ENCODE measurements at places on chromosomes 1 and 21.

DNA sequence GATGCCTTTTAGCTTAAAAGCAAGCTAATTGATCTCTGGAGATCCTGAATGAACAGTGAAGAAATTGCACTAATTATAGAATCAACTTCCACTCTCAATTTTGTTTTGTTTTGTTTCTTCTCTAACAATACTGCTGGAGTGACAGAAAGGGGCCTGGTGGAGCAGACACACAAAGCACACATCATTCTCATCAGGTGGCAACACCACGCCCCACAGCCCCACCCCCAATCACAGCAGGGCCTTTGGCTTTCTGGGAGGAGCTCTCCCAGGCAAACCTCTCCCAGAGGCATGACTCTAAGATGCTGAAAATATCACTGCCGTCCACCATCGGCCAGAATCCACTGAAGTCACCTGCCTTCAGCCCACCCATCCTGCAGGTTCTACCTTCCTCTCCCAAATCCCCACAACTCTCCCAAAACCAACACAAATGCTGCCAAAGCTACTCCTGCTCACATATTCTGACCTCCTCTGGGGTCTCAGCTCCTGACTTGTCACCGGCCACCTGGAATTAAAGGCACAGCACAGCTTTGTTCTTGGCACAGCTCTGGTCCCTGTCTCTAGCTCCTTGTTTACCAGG lies 120.7 kb downstream of the GRIK3 start:
- no peak for DNase-seq

DNA sequence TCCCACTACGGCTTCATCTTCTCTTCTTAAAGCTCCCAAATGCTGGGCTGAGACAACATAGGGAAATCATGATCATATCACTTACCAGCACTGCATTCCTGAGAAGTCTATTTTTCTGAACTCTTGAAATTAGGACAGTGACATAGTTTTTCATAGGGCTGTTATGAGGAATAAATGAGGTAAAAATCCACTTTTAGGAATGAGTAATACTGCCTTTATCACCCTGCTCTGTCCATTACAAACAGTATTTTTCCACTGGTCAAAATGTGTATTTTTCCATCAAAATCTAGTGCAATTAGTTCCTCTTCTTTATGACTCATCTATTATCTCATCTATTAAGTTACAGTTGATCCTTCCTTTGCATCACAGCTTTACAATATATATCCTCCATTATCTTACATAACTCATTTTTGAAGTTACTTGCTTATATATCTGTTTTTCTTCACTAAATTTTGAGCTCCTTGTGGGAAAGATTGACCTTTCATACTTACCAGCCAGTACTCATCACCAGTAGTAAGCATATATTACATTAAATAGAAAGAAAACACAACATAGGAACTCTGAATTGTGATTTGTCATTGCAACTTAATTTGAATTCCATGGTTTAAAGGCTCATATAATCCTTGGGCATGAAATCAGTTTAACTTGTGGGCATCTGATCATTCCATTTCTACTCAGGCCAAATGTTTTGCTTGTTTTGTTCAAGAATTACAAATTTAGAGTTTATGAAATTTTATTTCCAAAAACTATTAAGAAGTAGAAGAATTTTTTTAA lies 37.1 kb downstream of the PRRX1 start:
- DNase-seq = no peak

- no peak for DNase-seq
These were observed 646.2 kb downstream of the KCNT2 start for GRCh38 chr1:195962051-195962450.

GRCh38 chr1:211287218-211287617 lies 28.1 kb downstream of the RCOR3 start:
- DNase-seq = no peak

DNA sequence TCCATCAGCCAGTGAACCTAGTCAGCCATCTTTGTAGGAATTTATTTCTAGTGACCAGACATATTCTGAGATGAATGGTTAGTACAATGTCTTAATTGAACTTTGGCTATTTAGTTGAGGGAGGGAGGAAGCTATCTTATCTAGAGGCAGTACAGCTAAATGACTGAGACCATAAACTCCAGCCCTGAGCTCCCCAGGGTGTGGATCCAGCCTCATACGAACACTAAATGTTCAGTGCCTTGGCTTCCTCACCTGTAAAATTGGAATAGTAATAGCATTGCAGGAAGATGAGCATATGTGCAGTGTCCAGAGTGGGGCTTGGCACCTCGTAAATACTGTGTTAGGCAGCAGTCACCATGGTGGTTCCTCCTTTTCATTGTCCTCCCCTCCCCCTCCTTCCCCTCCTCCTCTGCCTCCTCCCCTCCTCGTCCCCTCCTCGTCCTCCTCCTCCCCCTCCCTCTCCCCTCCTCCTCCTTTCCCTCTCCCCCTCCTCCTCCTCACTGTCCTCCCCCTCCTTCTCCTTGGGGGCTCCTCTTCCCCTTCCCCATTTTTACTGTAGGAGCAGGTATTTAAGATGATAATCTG lies 108.2 kb downstream of the GALNT2 start:
- DNase-seq = no peak

GRCh38 chr1:172292840-172293239 lies 127.6 kb upstream of the C1orf105 start:
- no peak for DNase-seq

DNA sequence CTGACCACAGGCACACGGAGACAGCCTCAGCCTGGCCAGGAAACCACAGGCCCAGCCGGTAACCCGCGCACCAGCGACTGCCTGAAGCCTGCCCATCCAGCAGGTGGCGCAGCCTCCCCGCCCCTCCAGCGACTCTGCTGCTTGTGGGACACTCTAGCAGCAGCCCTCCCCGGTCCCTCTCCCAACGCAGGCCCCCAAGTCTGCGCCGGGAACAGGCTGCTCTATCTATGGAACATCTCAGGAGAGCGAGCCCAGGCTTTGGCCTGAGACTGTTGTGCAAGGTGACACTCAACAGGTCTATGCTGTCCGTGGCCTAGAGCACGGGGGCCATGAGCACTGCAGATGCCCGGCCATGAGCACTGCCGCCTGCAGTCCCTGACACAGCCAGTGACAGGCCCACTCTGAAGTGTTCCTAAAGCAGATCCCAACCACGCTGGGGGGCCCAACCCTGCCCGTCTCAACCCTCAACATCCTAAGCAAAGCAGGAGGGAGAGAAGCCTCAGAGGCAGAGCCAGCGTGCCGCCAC lies 28.4 kb downstream of the WDR4 start:
- peak; percentile 18 for DNase-seq

GRCh38 chr1:244221991-244222390 lies 170.9 kb downstream of the ZBTB18 start:
- no peak for DNase-seq

DNA sequence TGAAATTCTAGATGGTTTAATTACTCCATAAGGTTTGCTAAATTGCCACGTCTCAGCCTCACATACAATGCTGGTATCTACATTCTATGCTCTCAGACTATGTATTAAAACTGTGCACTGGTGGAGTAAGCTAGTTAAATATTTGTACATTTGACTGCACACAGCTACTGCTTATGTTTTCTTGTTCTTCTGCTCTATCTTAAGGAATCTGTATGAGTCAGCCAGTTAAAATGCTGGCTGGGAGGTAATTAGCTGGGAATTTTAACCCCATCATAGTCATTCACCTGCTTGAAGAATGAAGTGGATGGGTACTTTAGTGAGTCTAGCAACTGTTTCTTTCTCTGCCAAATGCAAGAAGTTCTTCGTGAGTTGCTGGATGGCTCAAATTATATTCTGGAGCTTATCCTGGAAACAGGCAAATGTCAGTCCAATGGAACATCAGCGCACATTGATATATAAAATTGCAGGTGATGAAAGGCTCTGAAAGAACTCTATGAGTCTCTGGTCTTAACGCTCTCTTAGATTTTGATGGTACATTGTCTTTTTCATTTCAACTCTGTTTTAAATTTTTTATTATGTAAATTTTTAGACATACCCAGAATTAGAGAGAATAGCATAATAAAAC lies 83.4 kb downstream of the BACH1 start:
- DNase-seq = no peak

GRCh38 chr1:203165800-203166161 lies 9.8 kb downstream of the MYBPH start:
- DNase-seq = no peak

DNA sequence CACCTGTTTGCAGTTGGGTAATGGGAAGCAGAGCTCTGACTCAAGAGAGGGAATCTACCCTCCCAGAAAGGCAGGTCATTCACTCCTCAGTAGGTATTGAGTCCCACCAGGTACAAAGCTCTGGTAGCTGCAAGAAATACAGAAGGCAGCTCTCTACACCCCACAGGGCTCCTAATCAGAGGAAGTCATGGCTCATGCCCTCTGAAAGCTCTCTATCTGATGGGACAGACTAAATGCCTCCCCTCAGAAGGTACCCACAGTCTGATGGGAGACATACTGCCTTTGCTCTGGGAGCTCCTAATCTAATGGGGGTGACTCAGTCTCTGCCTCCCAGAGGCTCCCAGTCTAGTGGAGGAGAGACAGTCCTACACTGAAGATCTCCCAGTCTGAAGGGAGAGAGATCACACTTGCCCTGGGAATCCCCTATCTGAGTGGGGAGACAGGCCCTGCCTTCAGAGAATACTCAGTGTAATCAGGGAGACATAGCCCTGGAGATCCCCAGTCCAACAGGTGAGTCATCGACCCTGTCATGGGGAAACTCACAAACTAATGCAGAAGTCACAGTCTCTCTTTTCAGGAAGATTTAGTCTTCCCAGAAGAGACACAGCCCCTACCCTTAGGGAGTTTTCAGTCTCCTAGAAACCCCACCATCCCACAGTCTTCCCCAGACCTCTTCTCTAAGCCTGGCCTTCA lies 23.7 kb downstream of the CAMK1G start:
- no peak for DNase-seq

DNA sequence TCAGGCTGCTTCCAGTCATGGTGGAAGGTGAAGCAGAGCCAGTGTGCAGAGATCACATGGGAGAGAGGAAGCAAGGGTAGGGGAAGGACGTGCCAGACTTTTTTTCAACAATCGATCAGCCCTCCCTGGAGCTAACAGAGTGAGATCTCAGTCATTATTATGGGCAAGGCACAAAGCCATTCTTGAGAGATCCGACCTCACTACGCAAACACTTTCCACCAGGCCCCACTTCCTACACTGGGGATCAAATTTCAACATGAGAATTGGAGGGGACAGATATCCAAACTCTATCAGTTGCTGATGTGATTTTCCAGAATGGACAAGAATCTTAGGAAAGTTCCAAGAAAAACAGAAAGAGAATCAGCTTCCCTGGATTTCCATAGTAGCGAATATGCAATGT lies 60.5 kb downstream of the BACE2 start:
- no peak for DNase-seq

DNA sequence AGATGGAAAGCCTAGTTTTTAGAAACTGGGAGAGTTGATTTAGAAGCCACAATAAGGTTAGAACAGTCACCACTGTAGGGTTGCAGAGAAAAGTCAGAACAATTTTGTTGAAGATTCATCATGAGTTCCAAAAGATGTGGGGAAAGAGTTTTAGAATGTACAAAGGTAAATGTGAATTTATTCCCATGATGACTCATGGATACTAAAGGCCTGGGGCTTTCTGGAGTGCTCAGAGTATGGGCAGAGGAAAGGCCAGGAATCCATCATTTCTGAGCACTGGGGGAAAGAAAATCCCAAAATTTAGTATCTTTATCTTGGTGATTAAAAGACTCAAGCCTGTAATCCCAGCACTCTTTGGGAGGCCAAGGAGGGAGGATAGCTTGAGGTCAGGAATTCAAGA lies 17.8 kb downstream of the YBX1 start:
- no peak for DNase-seq

DNA sequence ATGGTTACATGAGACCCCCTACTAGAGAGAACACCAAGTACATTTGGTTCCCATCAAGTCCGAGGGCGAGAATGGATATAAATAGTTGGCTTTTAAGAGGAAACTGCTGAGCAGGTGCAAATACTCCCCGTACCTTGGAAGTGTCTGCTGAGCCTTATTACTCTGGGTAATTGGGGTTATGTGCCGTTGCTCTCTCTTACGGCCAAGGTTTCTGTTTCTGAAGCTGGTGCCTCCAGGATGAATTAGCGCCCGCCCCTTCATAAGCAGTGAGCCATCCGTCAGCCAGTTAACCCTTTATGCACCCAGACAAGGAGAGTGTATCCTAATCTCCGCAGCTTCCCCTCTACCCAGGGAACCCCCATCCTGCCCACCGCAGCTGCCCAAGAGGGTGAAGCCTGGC lies 90.4 kb upstream of the AJAP1 start:
- DNase-seq = no peak

GRCh38 chr1:180188091-180188506 lies 33.4 kb downstream of the QSOX1 start:
- DNase-seq = no peak

GRCh38 chr1:115545096-115545720 lies 96.6 kb upstream of the VANGL1 start:
- DNase-seq = no peak

- DNase-seq = peak; percentile 87
These were observed 18.3 kb upstream of the HDAC1 start for GRCh38 chr1:32273391-32274208.

DNA sequence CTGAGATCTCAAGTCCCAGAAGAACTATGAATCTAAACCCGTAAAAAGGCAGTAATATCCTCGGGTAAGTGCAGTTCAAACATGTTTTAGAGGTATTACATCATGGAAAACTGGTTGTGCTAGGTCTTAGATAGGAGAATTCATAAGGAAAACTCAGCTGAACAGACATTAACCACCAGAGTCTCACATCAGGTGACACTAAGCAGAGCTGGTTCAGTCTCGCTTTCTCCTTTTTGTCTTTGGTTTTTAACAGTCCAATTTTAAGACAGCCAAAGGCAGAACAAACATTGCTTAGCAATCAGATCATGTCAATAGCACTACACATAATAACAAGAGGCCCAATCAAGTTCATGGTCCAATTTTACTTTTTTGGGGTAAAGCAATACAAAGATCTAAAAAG lies 63.1 kb upstream of the MUTYH start:
- DNase-seq = no peak

GRCh38 chr21:45334134-45334533 lies 46.4 kb upstream of the POFUT2 start:
- DNase-seq = no peak

- DNase-seq = no peak
These were observed 13.4 kb downstream of the ITSN1 start for GRCh38 chr21:33655588-33656221.

DNA sequence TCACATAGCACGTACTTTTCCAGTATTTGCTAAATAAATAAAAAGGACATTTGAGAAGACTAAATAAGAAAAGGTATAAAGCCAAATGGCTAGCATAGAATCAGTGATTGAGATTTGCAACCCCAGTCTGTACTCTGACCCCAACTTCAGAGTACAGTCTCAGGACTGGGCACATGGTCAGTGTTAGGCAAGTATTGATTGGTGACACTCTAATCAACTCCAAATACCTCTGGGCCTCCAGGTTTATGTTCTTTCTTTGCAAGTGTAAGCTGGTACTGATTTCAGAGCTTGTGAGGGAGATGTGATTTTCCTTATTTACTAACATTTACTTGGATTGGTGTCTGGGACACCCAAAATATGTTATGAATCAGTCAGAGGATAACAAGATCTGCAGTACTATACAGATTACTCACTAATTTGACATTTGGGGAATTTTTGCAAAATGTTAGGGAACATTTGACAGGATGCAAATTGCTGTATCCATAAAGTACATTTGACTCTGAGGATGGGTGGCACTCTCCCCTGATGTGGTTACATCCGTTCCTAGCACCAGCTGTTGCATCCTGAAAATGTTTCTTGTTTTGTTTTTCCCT lies 34.2 kb downstream of the LMO4 start:
- no peak for DNase-seq

All from CD4-positive, alpha-beta T cell treated with Interleukin-15 for 4 hours (primary cell).